ENCODE measurements at places on chromosomes 11 and 22. TPM values are rescaled to one million over a fixed set of nuclear protein-coding genes. Genes with fewer than 3 reads are reported as not detected.
A peak's percentile ranks its signal among the peaks of the same experiment; 100 is the strongest.

The TMEM151A gene
- not detected for polyA plus RNA-seq

The RFPL3 gene
- not detected for polyA plus RNA-seq

The GAS2L1 gene
- polyA plus RNA-seq, result 11.8 TPM

- peak; percentile 59 for DNase-seq
Measured at GRCh38 chr11:10294290-10294953, 403 bp upstream of the SBF2 start.

DNA sequence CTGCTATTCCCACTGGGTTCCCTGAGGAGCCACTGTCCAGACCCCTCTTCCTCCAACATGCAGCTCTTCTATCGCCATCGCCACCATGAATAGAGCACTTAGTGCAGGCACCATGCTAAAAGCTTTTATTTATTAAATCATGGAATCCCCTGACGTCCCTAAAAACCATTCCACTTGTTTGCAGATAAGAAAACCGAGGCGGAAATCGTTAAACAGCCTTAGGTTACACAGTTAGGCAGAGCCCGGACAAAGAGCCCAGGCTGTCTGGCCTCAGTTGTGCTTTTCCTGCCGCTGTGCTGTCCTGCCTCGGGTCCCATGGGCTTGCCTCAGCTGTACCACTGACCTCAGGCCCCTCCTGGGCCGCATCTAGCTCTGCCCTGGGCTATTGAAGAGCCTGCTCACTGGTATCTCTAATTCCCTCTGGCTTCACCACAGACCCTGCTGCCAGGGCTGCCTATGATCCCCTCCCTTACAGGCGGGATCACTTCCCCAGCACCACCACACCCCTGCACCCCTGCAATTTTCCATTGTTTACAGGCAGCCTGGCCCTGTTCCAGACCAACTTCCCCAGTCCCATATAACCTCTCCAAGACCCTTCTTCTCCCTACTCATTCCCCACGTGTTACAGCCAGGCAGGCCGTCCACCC lies 13.0 kb upstream of the TUB start:
- DNase-seq, result no peak

The SLC39A13 gene
- polyA plus RNA-seq, result 30.3 TPM

The C22orf42 gene
- not detected for polyA plus RNA-seq

Measured in muscle of arm (tissue), 14 donors.